ENCODE measurements at places on chromosomes 3 and 15.

GRCh38 chr15:56869573-56869972 is 48.9 kb upstream of the TCF12 start:
- no peak for DNase-seq

DNA sequence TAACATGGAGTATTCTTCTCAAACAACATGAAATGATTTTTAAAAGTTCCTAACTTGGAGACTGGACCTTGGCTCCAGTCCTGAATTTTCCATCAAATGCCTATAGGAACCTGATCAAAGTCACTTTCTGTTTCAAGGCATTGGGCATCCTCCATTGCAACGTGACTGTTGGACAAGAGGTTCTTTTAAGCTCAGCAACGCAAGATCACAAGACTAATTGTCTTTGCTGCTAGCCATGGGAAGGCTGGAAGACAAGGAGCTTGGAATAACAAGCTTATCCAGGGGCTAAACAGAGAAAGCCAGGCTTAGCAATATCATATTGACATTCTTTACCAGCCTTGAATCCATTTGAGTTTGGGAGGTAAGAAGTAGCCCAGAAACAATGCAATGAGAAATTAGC is 48.3 kb downstream of the SST start:
- no peak for DNase-seq

DNA sequence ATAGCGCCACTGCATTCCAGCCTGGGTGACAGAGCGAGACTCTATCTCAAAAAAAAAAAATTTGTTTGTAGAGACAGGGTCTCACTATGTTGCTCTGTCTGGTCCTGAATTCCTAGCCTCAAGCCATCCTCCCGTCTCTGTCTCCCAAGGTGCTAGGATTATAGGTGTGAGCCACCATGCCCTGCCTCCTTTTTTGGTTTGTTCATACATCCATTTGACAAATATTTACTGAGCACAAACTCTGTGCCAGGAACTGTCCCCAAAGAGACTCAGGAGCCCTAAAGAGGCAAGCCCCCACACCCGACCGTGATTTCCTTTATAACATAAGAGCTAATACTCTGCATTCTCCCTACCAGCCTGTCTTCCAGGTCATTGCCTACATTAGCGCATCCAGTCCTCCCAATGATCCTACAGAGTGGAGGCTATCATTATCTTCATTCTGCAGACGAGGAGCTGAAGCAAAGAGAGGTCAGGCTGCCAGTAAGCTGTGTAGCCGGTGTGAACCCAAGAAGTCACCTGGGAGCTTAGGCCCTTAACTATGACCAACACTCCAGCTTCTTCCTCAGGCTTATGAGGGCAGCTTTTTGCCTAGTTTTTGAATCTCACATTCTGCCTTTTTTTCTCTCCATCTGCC is 6.3 kb upstream of the PXK start:
- no peak for DNase-seq

DNA sequence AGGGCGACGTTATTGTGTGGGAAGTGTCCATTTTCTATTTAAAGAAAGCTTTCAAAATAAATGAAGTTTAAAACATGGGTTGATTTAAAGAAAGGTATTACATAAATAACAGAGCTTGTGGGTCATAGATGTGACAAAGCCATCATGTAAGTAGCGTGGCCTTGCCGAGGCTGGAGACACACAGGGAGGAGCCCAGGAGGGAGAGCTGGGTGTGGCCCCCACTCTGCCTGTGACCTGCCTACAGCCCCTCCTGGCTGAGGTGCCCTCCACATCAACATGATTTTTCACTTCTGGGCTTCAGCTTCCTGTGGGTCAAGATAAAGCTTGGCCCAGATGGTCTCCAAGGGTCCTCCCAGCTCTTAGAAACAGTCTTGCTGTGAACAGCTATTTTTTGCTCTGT is 12.5 kb upstream of the MGLL start:
- no peak for DNase-seq

DNA sequence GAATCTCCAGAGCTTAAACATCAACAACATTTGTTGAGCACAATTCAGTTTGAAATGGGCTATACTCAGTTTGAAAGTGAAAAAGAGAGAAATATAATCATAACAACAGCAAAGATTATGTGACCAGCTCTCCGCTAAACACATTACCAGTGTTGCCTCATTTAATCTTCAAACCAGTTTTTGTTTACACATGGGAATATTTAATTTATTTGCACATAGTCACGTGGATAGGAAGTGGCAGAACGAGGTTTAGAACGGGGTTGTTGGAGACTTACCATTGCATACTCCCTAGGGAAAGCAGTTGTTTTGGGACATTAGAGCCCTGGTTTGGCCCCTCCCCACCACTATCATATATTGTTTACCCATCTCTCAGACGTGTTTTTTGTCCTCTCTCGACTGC is 77.2 kb downstream of the IL1RAP start:
- DNase-seq: no peak

- no peak for DNase-seq
Observed at GRCh38 chr3:116897382-116897781, 187.8 kb downstream of the TUSC7 start.

DNA sequence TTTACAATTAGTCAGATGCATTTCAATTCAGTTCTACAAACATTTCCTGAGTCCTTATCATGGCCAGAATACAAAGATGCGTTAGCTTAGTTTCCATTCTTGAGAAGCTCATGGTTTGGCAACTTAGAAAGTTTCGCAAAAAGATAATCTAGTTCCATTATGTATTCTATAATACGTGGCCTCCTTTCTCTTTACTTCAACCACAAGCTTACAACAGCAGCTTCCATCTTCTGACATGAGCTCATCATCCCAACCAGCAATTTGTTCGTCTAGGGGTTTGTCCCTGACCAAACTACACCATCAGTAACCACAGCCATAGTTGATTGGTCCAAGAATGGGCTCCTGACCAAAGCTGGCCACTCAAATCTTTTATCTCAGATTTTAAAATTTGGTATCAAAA is 267.6 kb upstream of the TBC1D5 start:
- DNase-seq: no peak

- DNase-seq: peak; percentile 57
Observed at GRCh38 chr3:187616307-187616972, 53.8 kb downstream of the SST start.

DNA sequence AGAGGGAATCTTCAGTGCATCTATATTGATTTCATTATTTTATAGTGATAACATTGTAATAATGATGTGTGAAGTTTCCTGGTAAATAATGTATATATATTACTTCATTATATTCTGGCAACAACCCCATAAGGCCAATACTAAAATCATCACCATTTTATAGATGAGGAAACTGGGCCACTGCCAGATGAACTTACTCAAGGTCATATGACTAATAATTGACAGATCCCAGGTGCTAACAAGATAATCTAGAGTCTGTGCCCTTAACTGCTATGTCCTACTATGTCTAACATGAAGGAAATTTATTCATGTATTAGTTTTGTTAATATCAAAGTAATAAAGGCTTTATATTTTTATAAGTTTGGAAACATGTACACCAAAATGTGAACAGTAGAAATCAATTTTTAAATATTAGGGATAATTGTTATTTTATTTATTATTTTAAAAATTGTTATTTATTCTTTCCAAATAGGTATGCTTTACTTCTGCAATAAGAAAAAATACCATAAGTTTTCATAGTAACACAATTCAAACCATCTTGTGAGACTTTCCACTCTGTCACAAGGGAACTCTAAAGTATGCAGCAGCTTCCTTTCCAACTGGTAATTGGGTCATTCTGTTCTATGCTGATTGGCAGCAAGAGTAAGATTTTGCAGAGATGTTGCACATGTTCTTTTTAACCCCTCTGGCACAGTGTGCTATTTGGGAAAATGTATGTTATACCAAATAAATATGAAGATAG is 90.8 kb upstream of the CMC1 start:
- no peak for DNase-seq

DNA sequence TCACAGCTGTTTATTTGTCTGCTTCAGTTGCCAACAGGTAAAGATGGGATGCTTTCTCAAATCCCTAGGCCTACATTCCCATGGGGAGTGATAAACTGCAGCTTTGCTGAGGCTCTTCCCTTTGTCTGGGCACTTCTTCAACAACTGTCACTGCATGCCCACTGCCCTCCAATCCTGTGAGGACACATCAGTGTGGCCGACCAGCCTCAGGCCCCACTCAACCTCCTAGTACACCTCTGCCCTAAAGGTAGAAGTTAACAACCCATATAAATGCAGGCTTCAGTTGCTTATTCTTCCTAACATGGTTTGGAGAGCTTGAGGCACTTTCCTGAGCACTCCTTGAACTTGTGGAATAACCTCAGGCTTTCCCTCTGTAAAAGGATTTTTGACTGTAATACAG is 49.6 kb downstream of the ROPN1B start:
- DNase-seq: no peak

GRCh38 chr3:56940976-56941375 is 119.5 kb upstream of the SPATA12 start:
- no peak for DNase-seq

DNA sequence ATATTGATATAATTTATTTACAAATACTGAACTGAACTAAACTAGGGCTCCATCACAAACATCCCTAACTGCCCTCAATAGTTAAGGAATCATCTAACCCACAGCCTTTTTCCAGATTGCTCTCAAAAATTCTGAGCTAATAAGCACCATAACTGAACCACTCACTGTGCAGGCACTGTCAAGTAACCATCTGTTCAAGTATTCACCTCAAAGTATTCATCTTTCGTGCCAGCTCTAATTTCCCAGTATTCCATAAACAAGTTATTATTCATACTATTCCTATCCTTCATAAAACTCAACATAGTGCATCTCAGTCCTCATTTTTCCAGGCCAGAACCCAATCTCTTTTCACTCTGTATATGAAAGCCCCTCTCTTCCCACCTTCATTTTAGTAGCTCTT is 41.1 kb downstream of the THBS1 start:
- no peak for DNase-seq

- peak; percentile 68 for DNase-seq
Observed at GRCh38 chr15:41558400-41559238, at the start of gene TYRO3. Gene TYRO3 (plus strand): TSS chr15:41559212. CDS start chr15:41559258, 46 bp downstream.

DNA sequence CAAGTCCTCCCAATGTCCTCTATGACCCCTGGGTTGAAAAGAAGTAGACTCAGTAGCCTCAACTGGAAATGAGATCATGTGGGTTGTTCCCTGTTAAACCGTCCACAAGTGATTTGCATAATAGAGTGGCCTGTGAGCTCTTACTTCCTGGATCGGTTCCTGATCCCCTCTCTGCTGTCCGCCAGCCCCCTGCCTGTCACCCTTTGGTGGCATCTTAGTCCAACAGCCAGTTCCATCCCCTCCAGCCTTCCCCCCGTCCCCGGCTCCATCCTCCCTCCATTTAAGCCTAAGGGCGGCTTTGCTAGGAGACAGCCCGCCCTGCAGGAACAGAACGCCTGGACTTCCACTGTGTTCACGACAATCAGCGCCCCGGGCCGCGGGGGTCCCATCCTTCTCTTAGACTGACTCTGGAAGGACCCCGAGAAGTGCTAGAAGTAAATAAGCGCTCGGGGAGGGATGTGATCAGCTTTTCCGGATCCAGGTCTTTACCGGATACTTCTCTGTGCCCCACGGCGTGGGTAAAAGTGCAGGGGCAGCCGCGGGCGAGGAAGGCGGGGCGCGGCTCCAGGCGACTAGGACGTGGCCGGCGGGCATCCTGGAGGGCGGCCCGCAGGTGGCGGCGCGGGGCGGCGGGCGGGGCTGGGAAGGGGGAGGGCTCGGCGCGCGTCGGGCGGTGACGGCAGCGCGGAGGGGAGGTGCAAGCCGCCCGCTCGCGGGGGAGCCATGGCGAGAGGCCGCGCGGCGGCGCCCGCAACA is 51.2 kb upstream of the ULK4 start:
- DNase-seq: peak; percentile 79

DNA sequence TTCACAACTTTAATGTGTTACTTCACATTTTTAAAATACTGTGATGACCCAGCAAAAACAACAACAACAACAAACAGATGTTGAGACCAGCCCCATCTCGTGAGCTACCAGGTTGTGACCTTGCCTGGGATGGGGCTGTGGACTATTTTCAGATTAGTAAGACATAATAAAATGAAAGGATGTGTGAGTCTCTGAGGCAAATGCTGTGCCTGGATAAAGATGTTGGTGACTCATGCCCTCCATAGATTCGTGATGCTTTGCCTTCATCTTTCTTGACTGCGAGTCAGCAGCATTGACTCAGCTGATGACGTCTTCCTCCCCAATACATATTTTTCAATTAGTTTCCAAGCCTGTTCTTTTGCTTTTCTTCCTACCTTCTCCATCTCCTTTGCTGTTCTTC is 453.0 kb upstream of the CFAP20DC start:
- DNase-seq: no peak

GRCh38 chr3:188369526-188369925 is 215.6 kb downstream of the LPP start:
- DNase-seq: no peak

GRCh38 chr3:30692498-30693130 is 86.2 kb downstream of the TGFBR2 start:
- no peak for DNase-seq

- no peak for DNase-seq
Observed at GRCh38 chr3:128383316-128384235, 83.1 kb downstream of the DNAJB8 start.

GRCh38 chr3:155076888-155077287 is 3.2 kb upstream of the MME start:
- DNase-seq: no peak

GRCh38 chr3:184565421-184566211 is 4.0 kb downstream of the EPHB3 start:
- DNase-seq: no peak

- DNase-seq: no peak
Observed at GRCh38 chr15:40407330-40407990, 1.9 kb downstream of the IVD start.
